ENCODE measurements at places on chromosomes 1 and 21.

DNA sequence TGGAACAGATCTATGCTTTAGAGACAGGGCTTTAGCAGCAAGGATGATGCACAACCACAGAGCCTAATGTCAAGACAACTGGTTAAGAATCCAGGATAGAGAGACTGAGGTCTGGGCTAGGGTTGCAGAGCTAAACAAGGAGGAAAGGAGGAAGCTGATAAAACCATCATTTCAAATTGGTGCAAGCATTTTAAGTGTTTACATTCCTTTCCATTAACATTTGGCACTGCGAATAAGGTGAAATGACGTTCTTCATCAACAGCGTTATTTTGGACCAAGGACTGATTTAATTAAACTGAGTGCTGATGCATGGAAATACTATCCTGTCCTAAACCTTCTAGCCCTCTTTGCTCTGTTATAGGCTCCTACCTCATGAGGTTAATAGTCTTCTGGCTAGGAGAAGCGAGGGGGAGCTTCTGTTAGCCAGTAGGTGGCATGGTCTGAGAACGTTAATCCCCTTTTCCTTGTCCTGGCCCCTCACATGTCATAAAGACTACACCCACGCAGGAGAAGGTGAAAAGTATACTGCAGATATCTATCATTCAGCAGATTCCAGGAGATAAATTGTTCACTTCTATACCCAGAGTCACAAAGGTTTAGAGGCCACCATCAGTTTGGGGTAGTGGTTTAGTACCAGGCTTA, 7.6 kb upstream of the C1orf21 start:
- DNase-seq = no peak

DNA sequence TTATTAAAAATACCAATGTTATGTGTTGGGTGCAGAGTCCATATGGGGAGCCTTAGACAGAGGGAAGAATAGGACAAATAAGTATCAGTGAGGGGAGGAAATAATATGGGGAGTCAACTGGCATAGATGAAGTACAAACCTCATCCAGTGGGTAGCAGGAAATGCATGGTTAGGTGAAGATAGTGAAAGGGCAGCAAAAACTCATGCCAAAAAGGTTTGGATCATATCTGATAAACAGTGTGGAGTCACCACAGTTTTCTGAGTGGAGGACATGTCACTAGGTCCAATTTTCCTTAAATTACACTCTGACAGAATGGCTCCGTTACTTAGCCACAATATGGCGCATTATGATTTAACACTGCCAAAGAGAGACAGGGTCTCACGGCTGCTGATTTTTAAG, 10.3 kb downstream of the DUSP23 start:
- no peak for DNase-seq

GRCh38 chr1:81369833-81370232, 430.9 kb upstream of the ADGRL2 start:
- no peak for DNase-seq

DNA sequence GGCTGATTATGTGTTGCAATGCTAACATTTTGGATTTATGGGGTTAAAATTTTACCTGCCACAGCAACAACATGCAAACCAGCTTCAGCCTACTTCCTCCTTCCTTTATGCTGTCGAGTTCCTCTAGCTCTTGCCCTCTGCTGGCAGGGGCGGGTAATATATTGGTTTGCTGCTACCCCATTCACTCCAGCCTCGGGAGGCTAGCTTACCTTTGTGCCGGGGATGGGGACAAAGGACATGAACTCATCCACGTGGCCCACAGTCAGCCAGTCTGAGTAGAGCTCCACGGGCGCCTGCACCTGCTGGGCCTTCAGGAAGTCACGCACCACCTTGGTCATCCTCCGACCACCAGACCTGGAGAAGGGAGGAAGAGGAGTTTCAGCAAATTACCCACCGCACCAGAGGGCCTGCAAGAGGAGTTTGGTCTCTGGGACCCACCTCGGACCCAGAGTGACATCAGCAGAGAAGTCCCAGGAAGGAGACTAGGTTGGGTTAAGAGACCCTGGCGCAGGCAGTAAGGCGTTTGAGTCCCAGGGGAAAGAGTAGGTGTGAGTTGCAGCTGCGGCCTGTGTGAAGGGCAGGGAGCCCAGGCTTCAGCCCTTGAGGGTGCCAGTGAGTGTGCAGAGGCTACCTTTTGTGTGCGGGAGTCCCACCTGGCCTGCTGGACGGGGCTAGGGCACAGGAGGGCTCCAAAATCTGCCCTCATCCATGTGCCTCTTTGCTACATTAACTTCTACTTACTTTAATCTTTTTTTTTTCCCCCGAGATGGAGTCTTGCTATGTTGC, 21.8 kb upstream of the SDHB start:
- DNase-seq = no peak

DNA sequence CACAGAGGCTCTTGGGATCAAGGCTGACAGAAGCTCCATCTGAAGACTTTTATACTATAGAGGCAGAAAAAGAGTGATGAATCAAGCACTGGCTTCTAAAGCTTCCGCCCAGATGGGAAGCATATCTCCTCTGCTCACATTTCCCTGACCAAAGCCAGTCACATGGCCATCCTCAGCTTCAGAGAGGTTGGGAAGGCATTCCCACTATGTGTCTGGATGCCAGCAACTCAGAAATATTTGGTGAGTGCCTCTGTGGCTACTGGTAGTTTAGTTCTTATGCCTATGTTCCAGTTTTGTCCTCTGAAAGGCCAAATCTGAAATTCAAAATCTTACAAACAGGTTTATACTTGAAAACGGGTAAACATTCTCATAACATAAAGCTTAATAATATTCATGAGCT, 9.9 kb upstream of the DISC1 start:
- no peak for DNase-seq

GRCh38 chr1:113041569-113042284, 31.3 kb upstream of the LRIG2 start:
- DNase-seq = no peak

DNA sequence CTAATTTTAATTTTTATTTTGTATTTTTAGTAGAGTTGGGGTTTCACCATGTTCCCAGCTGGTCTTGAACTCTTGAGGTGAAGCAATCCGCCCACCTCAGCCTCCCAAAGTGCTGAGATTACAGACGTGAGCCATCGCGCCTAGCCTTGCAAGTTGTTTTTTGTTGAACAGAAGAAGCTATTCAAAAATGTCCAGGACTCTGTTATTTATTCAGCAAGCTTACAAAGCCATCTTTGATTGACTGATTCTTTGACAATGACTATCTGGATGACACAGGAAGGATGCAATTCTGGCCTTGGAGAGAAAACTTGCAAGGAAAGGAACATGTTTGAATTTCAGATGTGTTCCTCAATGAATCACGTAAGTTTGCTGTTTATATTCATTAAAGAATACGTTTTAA, 63.5 kb downstream of the MAP3K7CL start:
- DNase-seq = no peak

GRCh38 chr1:3650248-3651025, 534 bp upstream of the WRAP73 start:
- no peak for DNase-seq

GRCh38 chr1:3940754-3941345, 40.8 kb upstream of the C1orf174 start:
- DNase-seq = no peak

DNA sequence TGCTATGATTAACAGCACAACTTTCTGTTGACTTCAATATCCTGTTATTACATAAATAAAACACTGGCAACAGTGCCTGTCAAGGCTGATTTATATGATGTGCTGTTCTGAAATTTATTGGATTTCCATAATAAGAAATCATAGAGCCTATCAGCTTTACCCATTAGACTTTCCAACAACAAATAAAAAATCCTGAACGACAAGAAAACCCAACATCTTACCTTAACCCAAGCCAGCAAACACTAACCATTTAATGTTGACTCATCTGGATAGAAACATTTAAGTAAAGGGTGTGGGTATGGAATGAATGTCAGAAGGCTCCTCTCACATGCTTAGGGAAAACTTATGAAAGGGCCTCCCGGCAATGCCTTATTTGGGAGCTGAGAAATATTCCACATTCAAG, 165.1 kb downstream of the SLC45A1 start:
- DNase-seq = no peak

DNA sequence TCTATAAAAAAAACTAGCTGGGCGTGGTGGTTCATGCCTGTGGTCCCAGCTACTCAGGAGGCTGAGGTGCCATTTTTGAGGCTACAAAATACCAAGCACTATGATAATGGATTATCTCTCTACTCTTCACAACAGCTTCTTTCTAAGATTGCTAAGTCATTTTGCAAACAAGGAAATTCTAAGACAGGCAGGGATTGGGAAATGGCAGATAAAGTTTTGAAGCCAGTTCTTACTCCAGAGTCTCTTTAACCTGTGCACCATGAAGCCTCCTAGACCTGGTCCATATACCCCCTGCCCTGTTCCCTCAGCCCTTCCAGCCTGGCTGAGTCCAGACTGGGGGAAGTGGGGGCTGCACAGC, 39.5 kb upstream of the DMBX1 start:
- no peak for DNase-seq

- DNase-seq = no peak
Measured at GRCh38 chr1:55869065-55869464, 653.9 kb upstream of the USP24 start.

DNA sequence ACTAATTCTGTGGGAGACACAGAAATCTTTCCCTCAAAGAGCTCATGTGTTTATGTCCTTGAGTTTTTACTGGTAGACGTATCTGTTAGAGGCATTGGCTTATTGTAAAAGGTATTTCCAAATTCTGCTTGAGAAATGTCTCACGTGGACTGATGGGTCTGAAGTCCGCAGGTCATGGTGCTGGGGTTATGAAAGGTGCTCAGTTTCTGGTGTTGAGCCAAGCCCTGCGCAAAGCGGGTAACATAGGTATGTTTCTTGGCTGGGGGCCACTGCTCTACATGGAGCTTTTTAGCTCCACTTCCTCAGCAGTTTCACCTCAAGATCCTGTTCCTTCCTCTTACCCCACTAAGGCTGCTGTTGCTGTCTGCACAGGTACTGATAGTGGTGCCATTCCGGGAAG, 10.8 kb downstream of the UTP25 start:
- no peak for DNase-seq

DNA sequence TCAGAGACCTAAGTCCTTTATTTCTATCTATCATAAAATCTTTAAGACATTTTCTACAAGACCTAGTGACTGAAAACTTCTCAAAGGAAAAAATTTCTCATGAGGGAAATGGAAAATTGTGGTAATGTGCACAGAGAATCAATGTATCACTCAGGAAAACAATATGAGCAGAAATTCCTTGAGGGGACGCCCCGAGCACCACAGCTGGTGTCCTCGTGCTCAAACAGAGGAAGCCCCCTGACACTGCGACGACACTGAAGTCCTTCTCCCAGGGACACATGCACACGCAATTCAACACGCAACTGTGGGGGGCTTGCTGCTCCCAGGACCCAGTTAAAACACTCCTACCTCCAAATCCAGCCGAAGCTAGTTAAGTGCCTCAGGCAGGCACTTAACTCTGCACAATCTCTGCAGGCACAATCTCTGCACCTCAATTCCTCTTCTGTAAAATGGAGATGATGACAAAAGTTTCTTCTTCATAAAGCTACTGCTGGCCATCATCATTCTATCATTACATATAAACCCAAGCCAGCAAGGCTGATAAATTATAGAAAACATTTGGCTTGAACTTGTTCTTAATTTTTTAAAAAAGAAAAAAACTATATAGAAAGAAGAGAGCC, 16.0 kb downstream of the ZBTB17 start:
- peak; percentile 45 for DNase-seq

- DNase-seq = no peak
Measured at GRCh38 chr1:59016390-59016789, 232.5 kb upstream of the JUN start.

GRCh38 chr1:50175719-50176639, 67.3 kb downstream of the ELAVL4 start:
- DNase-seq = no peak

DNA sequence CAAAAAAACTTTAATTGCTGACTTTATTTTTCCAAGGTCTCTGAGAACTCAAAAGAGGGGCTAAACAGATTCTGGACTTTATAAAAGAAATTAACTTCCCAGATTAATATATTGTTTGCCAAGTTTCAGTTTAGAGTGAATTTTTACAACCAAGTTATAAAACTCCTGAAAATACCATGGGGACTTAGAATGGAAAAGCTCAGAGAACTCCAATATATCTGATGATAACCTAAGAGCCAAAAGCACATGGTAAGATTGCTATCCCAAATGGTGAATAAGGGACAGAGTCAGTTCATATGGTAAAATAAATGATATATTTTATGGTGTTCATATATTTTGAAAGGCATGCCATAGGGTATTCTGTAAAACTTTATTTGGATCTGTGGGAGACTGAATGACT, 470.9 kb downstream of the TTLL7 start:
- DNase-seq = no peak

- DNase-seq = no peak
Measured at GRCh38 chr1:154350383-154350782, 25.1 kb downstream of the ATP8B2 start.

DNA sequence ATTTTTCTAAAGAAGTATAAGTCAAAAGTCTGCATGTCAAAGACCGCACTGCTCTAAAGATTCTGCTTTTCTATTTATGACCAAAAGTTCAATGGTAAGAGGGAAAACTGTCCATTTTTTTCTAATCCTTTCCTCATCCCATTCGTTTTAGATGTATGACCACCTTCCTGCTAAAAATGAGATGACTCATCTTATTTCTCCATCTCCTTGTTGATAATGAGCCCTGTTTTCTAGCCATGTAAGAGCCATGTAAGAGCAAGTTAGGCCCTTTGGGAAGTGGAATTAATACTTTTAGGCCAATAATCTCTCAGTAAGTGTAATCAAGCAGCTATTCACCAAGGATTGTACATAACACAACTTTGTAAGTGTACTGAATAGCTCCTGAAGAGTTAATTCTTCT, 475.6 kb upstream of the B3GALT2 start:
- DNase-seq = no peak

GRCh38 chr1:198186916-198187580, 30.2 kb downstream of the NEK7 start:
- no peak for DNase-seq

GRCh38 chr1:18288722-18289121, 181.1 kb downstream of the IGSF21 start:
- no peak for DNase-seq

DNA sequence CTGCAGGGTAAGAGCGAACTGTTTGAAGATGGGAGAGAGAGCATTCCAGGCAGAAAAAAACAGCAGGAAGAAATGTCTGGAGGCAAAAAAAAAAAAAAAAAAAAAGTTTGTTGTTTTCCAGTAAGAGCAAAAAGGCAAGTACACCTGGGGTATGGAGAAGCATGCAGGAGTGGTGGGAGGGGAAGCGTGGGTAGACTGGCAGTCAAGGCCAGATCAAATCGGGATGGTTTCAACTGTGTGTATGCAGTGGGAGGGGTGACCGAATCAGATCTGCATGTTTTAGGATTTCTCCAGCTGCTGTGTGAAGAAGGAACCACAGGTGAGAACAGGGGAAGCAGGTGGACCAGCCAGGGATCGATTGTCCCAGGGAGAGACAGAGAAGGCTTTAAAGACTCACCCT, 34.7 kb downstream of the CSMD2 start:
- DNase-seq = no peak

DNA sequence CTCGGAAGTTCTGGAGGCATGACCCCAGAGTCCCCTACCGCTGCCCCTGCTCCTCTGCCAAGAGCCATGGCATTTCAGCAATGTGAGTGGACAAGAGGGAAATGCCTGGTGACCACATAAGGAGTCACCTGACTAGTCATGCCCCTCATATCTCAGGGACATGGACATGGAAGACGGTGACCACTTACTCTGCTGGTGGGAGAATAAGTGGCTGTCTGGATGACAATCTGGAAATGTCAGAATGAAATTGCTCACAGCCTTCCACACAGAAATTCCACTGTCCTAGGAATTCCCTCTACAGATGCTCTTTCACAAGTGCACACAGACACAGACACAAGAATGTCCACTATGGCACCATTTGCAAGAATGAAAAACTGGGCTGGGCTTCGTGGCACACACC, 24.3 kb upstream of the PLEKHG5 start:
- no peak for DNase-seq
